ENCODE measurements at places on chromosomes 3 and 15. TPM values are rescaled to one million over a fixed set of nuclear protein-coding genes. Genes with fewer than 3 reads are reported as not detected.

DNA sequence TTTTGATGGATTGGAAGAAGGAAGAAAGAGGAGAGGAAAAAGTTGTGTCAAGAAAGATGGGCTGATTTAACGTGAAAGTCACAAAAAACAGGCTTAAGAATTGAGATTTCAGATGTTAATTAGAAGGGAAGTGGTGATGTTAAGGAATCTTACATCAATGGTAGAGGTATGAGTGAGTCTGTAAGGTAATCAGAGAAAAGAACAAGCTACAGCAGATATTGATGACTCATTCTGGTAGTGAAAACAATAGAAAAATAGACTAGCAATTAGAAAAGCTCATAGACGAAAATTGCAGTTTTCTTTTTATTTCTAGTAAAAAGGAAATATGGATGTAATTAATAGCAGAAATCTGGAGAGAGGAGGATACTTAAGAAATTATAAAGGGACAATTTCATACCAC, 559.6 kb downstream of the MCTP2 start:
- no peak for DNase-seq
- H3K27ac ChIP-seq: no peak overlapping the region
- no peaks in the 10 kb centered on the region for H3K36me3 ChIP-seq
- H3K4me3 ChIP-seq: no peak overlapping the region

The FAM98B gene
- 42.8 TPM for total RNA-seq

The ACSBG1 gene
- total RNA-seq: 0.81 TPM

The OSTN gene
- total RNA-seq: not detected

DNA sequence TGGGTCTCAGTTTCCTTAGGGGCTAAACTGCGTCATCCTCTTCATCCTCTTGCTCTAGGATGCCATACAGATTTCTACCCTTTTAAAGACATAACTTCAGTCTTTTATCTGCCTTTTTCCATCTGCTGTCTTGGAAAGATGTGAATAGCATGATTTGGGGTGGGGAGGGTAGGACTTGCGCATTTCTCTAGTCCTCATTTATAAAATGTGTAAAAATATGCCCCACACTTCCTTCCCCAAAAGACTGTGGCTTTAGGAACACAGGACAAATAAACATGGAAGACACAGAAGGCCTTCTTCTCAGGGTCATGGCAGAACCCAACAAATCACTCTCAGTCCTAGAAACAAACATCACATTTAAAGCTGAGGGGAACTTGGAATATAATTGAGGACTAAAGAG, 48.4 kb upstream of the BCL6 start:
- peaks cover 43% of the 10 kb centered on the region for H3K4me1 ChIP-seq
- H3K27me3 ChIP-seq: no peaks in the 10 kb centered on the region
- DNase-seq: no peak
- H3K36me3 ChIP-seq: peaks cover 55% of the 10 kb centered on the region

GRCh38 chr3:15973940-15974339, 176.2 kb upstream of the ANKRD28 start:
- peaks cover 2% of the 10 kb centered on the region for H3K27me3 ChIP-seq
- no peaks in the 10 kb centered on the region for H3K4me1 ChIP-seq
- no peak overlapping the region for H3K27ac ChIP-seq
- H3K4me3 ChIP-seq: no peak overlapping the region
- no peak for DNase-seq
